ENCODE measurements at places on chromosomes 2 and 18.

- DNase-seq = no peak
Observed at GRCh38 chr2:118665784-118666529, 181.5 kb downstream of the EN1 start.

DNA sequence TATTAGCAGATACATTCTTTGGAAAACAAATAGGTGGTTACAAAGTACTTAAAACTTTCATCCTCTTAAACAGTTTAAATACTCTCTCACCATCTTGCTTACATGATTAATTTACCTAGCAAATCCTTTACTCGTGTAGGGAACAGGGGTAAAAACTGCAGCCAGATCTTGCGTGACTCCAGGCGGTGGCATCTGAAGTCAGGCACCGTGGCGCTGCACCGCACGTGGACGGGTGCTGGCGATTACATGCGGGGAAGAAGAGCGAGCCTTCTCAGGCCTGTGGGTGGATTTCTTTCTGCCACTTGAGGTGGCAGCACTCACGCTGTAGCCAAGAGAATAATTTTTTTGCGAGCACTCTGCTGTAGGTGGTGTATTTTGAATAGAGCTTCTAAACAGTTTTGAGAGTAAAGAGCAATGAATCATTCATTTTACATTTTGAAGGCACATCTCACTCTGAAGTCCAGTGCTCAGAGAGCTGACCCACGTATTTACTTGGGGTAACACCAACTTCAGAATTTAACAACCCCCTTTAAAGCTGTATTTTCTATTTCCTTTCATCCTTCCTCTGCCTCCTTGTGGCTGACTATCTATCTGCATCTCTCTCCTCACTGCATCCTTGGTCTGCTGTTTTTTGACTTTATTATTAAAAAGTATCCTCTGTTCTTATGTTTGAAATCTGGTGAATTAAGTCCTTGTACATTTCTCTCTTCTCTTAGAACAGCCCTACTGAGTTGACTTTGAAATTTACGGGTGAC lies 68.9 kb downstream of the EPAS1 start:
- DNase-seq = no peak

DNA sequence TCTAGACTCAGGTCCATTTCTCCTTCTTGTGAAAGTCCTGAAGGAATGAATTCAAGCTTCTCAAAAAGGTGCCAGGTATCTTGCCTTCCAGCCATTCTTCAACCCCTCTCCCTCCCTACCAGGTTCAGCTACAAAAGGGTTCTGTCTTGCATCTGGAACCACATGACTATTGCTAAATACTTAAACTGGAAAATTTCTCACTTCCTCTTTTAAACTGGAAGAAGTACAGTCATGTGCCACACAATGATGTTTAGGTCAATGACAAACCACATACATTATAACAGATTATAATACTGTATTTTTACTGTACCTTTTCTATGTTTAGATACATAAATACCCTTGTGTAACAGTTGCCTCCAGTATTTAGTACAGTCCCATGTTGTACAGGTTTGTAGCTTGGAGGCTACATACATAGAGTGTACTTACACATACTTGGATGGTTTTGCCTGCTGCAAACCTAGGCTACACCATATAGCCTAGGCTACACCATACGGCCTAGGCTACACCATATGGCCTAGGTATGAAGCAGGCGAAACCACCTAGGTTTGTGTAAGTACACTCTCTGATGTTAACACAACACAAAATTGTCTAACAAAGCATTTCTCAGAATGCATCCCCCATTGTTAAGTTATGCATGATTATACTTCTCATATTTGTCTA lies 142.0 kb upstream of the DNMT3A start:
- DNase-seq = no peak

DNA sequence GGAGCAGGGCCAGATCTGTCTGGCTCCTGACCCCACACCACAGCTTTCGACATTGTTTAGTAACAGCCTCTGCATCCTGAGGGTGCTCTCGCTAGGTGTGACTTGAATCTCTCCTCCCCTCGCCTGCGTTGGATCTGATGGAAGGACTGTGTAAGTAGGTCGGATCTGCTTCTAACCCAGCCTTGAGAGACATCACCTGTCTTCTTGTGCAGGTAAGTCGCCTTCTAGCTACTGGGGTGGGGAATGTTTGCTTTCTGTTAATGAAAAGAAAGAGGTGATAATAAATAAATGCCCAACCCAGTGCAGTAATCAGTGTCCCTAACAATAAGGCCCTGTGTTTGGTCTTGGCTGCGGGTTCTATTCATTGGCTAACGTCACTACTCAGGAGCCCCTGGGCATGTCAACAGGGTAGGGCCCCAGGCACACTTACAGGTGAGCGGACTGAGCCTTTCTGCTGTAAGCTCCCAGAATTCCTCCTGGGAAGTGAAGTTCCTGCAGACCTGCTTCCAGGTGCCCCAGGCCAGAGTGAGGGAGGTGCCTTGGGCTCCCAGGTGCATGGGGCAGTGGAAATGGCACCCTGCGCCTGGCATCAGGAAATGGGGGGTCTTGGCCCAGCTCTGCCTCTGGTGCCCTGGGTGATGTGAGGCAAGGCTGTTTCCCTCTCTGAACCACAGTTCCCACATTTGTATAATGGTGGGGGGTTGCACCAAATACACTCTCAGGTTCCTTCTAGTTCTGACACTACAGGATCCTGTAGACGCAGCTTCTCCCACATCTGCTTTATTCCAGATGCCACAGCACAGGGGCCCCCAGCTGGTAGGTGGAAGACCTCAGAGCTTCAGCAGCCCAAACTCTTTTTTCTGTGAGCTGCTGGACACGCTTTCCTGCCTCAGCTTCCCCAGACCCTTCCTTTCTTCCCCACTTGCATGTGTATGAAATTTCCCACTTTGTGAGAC lies 11.2 kb upstream of the FOSL2 start:
- DNase-seq = no peak

GRCh38 chr2:57876313-57876712 lies 170.3 kb upstream of the VRK2 start:
- DNase-seq = no peak

DNA sequence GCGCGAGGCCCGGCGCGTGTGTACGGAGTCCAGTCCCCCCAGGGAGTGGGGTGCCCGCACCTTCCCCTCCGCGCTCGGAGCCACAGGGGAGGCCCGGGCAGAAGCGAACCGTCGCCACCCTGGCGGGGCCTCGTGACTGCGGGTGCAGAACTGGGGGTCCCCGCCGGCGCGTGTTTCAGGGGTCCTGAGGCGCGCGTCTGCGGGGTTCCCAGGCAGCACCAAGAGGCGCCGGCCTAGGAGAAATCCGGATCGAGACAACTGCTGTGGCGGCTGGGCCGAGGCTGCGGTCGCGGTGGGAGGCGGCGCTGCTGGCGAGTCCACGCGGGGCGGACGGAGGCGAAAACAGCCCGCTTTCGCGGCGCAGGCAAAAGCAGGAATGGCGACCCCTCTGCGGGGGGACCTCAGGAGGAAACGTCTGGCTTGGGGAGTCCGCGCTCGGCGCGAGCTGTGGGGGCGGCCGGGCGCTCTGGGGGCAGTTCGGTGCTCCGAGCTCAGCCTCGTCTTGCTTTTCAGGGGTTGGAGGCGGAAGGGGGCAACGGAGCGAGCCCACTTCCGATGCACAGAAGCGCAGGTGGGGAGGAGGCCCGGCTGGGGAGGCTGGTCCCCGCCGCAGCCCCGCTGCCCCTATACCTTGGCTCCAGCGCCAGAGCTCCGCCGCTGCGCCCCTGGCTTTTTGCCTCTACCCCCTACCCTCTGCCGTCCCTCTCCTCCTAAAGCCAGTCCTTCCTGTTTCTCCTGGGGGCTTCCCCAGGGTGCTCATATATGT lies 81.5 kb upstream of the LDLRAD4 start:
- DNase-seq = peak; percentile 48

GRCh38 chr18:1296237-1296636 lies 391.6 kb downstream of the ADCYAP1 start:
- no peak for DNase-seq

- no peak for DNase-seq
Observed at GRCh38 chr2:99662761-99663341, 173.0 kb upstream of the REV1 start.

DNA sequence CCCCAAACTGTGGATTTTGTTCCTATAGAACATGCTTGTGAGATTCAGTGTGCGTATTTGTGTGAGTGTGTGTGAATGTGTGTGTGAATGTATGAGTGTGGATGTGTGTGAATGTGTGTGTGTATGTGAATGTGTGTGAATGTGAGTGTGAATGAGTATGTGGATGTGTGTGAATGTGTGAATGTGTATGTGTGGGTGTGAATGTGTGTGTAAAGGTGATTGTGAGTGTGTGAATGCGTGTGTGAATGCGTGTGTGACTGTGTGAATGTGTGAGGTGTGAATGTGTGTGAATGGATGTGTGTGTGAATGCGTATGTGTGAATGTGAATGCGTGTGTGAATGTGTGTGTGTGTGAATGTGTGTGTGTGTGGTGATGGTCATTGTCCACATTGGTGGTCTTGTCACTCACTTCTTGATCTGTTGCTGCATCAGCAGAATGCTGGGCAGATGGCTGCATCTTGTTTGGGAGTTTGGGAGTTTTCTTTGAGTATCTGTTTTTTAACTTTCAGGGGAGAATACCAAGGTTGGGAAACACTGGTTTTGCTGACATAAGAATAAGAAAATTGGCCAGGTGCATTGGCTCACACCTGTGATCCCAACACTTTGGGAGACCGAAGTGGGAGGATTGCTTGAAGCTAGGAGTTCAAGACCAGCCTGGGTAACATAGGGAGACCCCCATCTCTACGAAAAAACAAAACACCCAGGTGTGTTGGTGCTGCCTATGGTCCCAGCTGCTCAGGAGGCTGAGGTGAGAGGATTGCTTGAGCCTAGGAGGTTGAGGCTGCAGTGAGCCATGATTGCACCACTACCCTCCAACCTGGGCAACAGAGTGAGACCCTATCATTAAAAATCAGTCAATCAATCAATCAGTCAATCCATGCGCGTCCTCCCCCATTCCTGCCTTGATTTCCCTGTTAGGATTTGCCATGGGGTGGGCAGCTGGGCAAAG lies 18.2 kb downstream of the AGAP1 start:
- no peak for DNase-seq

GRCh38 chr2:11156396-11157075 lies 1.3 kb downstream of the SLC66A3 start:
- no peak for DNase-seq

DNA sequence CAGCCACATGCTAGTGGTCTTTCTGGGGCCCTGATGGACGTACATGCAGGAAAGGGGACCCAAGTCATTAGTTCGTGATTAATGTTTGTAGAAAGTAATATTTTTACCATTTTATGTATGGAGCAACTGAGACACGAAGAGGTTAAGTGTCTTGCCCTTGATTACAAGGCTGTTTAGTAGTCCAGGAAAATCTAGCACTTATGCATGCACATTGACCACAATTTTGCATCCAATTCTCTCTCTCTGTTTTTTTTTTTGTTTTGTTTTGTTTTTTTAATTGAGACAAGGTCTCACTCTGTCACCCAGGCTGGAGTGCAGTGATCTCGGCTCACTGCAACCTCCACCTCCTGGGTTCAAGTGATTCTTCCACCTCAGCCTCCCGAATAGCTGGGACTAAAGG lies 8.3 kb upstream of the GATA6 start:
- DNase-seq = no peak

- DNase-seq = no peak
Observed at GRCh38 chr2:58435246-58435645, 194.1 kb upstream of the FANCL start.

DNA sequence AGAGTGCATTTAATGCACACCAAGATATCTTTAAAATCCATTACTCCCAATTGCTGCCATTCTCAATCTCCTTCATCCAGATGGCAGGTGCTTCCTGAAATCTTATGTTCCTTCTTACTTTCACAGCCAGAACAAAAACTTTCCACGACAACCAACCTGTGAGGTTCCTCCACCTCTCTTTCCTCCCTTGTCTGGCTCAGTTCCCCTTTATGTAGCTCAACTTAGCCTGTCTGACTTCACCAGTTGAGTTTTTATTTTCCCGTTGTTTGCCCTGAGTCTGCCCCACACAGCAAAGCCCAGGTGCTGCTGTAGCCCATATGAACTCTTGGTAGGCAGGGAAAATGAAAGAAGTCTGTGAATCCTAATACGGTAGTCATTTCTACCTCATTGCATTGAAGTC lies 112.5 kb downstream of the MREG start:
- DNase-seq = no peak

DNA sequence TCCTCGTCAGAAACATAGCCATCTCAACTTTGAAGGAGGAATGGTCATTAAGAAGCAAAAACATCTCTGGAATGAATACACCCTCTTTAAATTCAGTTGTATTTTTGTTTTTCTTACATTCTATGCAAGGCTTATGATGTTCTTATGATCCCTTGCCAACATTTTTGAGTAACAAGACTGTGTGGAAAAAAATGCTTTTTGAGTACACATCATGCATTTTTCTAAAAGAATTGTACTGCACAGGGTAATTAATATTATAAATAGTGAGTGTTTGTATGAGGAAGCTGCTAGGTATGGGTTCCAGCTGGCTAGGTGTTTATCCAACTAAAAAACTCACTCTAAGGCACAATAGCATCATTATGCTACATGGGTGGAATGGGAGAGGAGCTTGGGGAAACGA lies 59.0 kb upstream of the SPATS2L start:
- no peak for DNase-seq

- DNase-seq = no peak
Observed at GRCh38 chr2:211822686-211823335, 715.8 kb downstream of the ERBB4 start.

DNA sequence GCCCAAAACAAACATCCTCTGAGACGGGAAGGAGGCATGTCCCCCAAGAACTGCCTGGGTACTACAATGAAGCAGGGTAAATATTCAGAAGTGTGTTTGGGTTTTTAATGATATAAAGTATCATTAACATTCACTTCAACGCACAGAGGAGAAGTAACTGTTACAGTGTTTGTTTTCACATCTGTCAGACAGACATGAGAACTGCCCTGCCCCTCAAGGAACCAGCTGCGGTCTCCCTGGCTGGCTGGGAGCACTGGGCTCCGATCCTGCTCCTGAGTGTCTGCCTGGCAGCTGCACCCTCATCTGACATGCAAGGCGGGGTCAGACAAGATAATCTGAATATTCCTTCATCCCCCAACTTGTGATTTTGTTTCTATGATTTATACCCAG lies 75.6 kb downstream of the MBP start:
- no peak for DNase-seq

GRCh38 chr2:183079139-183079775 lies 710 bp downstream of the DUSP19 start:
- DNase-seq = no peak

GRCh38 chr2:50004667-50005066 lies 850.4 kb upstream of the FSHR start:
- DNase-seq = no peak

DNA sequence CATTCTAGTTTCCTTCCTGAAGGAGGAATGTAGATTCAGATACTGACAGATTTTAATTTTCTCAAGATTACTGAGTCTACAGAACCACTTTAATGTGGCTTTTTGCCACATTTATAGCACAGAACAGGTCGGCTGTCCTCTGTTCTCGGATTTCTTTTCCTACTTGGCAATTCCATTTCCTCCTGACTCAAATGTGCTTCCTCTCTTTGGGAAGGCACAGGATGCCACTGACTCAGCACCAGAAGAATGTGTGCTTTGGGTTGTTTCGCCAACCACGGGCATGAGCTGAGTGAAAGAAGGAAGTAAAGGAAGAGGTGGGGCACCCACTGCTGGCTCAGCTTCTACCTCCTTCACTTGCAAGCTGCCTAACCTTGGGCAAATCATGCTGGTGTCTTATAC lies 970.6 kb upstream of the ACVR2A start:
- DNase-seq = no peak

GRCh38 chr2:68742626-68743415 lies 8.2 kb downstream of the ARHGAP25 start:
- no peak for DNase-seq

GRCh38 chr2:65292461-65293011 lies 64.9 kb downstream of the ACTR2 start:
- DNase-seq = no peak

GRCh38 chr2:8872821-8873432 lies 35.5 kb upstream of the KIDINS220 start:
- DNase-seq = peak; percentile 20

- DNase-seq = no peak
Observed at GRCh38 chr18:48819781-48820482, 130.8 kb downstream of the SMAD7 start.

All from thymus (tissue), 14 donors.